IMR-90 (cell line): ENCODE measurements at places on chromosomes 5 and 9.

GRCh38 chr5:54721116-54721515 lies 203.6 kb downstream of the SNX18 start:
- no peak for DNase-seq

- DNase-seq: peak; percentile 57
Observed at GRCh38 chr9:97504381-97505216, 3.1 kb downstream of the TMOD1 start.

DNA sequence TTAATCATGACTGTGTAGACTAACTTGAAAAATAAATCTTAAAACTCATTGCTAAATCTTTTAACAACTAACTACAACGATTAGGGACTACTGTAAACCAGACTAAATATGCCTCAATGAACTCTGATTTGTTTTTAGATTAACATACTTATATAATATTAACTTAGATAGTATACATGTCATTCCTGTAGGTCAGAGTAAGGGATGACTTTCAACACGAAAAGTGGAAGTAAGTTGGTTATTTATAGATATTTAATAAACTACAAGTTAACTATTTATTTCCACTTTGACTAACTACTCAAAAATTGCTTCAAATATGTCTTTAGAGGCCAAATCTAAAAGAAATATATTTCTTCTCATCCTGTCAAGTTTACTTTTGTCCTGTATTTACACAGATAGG lies 795.6 kb downstream of the PTPRD start:
- no peak for DNase-seq

DNA sequence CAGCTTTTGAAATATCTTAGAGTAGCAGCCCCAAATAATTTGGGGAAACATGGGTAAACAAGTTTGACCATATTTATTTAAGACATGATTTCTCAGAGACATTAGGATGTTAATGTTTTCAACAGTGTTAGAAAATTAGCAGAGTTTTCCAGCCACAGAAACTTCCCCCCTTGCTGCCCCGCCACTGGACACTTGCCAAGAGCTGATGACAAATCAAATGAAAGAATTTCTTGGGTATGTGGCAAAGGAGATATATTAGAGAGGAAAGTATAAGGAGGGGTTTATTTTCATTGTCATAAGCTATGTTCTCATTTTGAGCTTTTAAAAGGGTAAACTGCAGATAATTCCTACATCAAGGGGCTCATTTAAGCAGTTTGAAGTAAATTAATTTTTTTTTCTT lies 15.9 kb downstream of the GABRA1 start:
- no peak for DNase-seq

GRCh38 chr5:4222821-4223220 lies 627.2 kb downstream of the IRX1 start:
- DNase-seq: no peak

DNA sequence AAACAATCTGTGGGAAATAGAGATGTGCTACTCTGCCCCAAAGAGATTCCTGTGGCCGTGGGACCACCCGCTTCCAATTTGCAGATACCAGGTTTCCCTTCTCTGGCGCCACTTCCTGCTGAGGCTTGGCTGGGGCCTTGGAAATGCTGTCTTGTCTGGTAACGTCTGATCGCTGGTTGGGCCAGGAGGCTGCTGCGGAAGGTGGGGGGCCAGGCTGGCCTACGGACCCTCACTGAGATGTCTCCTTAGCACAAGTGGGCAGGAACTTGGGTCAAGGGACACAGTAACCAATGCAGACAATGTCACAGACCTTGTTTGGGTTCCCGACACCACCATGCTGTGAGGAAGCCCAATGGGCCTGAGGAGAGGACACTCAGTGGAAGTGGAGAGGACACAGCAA lies 31.7 kb upstream of the IRX4 start:
- DNase-seq: no peak

DNA sequence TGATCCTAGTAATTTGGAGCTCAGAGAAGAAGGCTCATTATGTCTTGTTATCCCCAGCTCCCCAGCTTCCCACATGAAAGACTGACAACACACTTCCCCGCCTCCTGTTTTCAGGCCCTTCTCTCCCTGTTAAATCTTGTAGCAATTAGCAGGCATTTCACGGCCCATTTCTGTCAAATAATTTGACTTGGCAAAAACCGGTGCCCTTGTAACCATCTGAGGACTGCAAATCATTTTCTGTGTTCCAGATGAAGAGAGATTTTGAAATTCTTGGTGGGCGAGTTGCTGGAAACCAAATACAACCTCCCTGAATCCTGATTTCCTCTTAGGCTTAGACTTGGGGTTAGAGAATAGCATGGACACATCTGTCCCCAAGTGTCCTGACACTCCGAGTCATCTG lies 109.7 kb downstream of the MSX2 start:
- no peak for DNase-seq

GRCh38 chr5:13946111-13946510 lies 1.6 kb upstream of the DNAH5 start:
- DNase-seq: peak; percentile 10

GRCh38 chr9:105883847-105884246 lies 189.5 kb downstream of the TMEM38B start:
- DNase-seq: no peak

GRCh38 chr9:13146840-13147239 lies 132.7 kb downstream of the MPDZ start:
- peak; percentile 54 for DNase-seq

DNA sequence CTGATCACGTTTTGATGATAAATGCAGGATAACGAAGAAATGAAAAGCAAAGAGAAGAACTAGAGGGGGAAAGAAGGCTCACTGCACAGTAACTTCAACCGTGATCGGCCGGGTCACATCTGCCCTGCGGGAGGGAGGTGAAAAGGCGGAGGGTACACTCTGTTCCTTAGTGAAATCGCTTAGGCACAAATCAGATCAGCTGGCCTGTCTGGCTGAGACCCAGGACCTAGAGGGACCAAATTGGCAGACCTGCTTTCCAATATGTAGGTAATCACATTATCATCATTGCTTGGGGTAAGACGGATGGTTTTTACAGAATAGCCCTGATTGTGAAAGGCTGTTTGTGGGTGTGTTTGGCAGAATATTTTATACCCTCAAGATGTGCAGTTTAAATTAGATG lies 82.2 kb downstream of the SLC28A3 start:
- no peak for DNase-seq

DNA sequence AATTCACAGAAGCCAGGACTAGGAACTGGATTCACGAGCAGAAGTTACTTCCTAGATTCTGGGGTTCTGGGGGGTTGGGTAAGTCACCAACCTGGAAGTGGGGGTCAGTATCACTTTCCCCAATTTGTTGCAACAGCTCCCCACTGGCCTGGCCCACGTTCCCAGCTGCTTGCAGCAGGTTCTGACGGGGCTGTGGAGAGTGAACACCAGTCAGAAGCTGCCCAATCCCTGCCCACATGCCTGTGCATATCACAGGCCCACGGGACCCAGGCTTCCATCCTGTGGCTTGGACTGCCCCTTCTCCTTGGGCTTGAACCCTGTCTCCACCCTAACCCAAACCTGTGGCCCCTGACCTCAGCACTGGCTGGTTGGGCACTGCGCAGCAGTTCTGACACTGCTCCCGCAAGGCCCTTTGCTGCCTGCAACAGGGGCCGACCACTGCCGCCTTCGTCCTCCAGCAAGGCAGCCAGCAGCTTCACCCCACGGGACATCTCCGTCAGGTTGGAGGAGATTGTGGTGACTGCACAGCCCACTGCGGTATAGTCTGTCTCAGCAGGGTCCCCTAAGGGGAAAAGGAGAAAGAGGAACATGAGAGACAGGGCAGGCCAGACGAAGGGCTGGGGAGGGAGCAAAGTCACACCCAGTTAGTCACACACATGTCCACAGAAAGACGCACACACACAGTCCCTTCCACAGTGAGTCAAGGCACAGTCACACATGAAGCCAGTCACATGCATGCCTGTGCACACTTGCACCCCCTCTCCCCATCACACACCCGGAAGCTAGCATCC lies 13.1 kb downstream of the TLN1 start:
- no peak for DNase-seq

DNA sequence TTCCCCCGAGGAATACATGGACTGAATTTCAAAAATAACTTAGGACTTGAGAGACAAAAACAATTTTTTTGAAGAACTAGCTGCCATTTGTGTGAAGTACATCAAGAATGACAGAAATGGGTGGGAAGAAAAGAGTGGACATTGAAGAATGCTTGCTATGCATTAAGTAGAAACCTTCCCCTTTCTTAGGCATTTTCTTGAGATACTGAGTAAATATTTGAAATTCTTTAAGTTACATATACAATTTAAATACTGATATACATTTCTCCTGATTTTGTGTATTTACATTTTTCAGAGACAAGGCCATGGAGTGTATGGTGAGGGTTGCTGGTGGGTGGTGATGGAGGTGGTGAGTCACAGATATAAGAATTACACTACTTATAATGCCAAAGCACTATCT lies 319.3 kb upstream of the ADAMTSL1 start:
- no peak for DNase-seq

- DNase-seq: peak; percentile 41
Observed at GRCh38 chr5:147448766-147449165, 61.1 kb downstream of the DPYSL3 start.

- no peak for DNase-seq
Observed at GRCh38 chr5:13303445-13303844, 641.0 kb downstream of the DNAH5 start.

DNA sequence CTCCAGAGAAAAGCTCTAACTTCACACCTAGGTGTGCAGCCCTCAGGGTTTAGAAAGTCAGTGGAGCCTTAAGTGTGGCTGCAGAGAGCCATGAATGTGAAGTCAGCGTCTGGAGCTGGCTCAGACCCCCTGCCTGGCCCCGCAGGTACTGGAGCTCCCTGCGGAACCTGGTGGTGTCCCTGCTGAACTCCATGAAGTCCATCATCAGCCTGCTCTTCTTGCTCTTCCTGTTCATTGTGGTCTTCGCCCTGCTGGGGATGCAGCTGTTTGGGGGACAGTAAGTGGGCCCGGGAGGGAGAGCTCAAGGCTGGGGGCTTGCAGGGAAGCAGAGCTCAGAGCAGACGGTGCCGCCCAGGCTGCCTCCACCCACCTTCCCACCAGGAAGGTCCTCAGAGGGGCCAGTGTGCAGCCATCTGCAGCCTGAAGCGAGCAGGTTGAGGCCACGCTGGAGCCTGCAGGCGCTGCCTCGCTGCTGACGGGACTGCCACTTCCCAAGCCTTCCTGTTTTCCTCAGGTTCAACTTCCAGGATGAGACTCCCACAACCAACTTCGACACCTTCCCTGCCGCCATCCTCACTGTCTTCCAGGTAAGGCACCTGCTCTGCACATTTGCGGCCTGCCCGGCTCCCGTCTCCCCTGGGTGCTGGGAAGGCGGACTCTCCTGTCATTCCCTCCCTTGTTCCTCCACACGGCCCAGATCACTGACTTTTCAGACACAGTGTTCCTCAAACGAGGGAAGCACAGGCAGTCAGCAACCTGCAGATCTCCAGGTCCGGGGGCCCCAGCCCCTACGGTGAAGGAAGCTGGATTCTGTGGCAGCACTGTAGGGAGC lies 108.9 kb downstream of the CACNA1B start:
- no peak for DNase-seq

DNA sequence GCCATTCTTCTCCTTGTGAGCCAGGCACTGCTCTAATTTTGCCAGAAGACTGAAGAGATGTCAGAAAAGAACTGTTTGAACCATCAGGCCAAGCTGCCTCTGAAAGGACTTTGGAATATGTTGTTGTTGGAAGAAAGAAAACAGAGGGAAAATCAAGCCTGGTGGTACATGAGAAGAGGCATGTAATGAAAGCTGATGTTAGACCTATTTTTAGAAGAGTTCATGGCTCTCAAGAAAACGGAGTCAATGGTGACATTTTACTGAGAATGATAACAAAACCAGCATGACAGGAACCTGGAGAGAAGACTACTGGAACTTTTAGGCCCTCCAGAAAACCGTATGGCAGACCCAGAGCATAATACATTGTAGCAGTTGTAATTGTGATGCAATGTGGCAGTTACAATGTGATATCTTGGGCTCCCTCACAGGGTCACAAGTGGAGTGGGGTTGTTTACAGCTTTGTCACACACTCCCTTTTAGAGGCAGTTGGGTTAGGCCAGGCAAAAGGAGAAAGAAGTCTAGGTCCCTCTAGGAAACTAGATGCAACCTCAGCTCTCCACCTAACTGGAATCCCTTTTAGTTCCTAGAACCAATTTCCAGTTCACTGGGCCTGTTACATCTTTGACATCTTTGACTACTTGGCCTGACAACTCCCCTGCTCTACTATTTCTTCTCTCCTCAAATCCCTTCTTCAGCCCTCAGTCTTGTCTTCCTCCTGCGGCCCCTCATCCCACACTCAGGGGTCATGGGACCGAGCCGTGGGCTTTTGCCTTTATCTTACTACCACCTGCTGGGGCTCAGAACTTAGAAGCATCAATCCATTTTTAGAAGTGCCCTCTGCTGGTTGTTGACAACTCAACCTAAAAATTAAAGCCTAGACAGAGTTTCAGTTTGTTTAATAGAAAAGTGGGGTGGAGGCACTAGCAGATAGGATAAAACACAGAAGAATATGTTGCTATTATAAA lies 61.2 kb upstream of the JAK2 start:
- peak; percentile 44 for DNase-seq

- no peak for DNase-seq
Observed at GRCh38 chr5:126927429-126927828, 102.9 kb downstream of the MARCHF3 start.

DNA sequence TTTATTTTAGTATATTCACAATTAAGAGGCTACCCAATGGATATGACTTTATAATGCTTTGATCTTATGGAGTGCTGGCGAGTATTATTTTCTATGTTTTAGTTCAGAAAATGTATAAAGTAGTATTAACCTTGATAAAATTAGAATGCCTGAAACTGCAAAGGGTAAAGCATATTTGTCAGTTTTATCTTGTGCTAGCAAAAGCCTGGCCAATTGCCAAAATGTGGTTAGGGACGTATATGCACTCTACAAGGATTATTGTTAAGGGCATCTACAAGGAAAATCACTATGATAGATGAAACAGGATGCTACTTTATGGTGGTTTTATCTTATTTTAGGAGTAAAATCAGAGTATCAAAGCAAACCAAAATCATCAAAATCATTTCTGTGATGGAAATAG lies 281.7 kb downstream of the CCDC171 start:
- peak; percentile 29 for DNase-seq

GRCh38 chr5:159163027-159163700 lies 46.2 kb downstream of the RNF145 start:
- DNase-seq: peak; percentile 94

DNA sequence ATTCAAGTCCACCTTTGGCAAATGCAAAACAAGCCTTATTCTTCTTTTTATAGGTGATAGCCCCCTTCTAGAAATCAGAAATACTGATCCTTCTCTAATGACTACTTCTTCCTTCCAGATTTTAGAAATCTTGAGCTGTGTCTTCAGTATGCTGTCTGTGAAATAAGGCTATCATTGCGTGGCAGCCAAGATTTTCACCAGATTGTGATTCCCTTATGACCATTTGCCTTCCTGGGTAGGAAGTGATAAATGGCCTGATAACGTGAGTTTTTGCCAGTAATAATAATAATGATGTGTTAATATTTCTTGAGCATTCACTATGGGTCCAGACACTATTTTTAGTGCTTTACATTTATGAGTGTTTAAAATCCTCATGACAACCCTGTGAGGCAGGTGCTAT lies 80.9 kb downstream of the PIP5K1B start:
- DNase-seq: no peak

- no peak for DNase-seq
Observed at GRCh38 chr5:83294246-83294645, 177.3 kb upstream of the VCAN start.
